ENCODE measurements at places on chromosomes 3 and 15.

- DNase-seq = no peak
These were observed 23.1 kb upstream of the MBNL1 start for GRCh38 chr3:152245498-152246170.

GRCh38 chr3:73319179-73319769 lies 257.8 kb downstream of the EBLN2 start:
- DNase-seq = peak; percentile 17

- DNase-seq = peak; percentile 28
These were observed 558 bp downstream of the DTWD1 start for GRCh38 chr15:49621401-49621811.

- DNase-seq = no peak
These were observed 19.5 kb downstream of the TBL1XR1 start for GRCh38 chr3:177177749-177178221.

- DNase-seq = no peak
These were observed 1.0 kb upstream of the RAB8B start for GRCh38 chr15:63188247-63188925.

GRCh38 chr3:135452881-135453280 lies 512.6 kb upstream of the PPP2R3A start:
- no peak for DNase-seq

GRCh38 chr3:182837855-182838454 lies 44.7 kb downstream of the ATP11B start:
- peak; percentile 16 for DNase-seq

GRCh38 chr15:77118882-77119321 lies 48.0 kb upstream of the TSPAN3 start:
- DNase-seq = peak; percentile 88

DNA sequence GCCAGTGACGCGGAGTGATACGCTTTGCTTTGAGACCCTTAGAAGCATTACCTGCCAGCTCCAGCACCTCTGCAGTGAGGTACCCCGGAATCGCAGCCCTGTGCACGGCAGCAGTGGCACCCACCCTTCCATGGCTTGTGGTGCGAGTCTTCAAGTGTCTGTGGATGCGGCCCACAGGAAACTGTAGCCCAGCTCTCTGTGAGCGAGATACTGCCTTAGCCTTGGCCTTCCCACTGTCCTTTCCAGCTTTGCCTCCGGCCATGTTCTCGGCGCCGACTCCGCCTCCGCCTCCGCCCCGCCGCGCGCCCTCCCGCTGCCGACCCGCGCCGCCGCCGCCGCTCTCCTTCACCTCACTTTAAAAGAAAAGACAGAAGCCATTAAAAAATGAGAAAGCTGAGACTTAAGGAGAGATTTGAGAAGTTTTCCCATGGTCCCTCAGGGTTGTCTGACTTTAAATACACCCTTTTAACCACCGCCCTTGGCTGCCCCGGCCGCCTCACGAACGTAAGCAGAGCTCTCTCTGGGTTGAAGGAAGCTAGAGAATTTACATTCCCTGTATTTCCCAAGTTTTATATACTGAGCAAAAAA lies 78.5 kb upstream of the FAM174B start:
- peak; percentile 71 for DNase-seq

DNA sequence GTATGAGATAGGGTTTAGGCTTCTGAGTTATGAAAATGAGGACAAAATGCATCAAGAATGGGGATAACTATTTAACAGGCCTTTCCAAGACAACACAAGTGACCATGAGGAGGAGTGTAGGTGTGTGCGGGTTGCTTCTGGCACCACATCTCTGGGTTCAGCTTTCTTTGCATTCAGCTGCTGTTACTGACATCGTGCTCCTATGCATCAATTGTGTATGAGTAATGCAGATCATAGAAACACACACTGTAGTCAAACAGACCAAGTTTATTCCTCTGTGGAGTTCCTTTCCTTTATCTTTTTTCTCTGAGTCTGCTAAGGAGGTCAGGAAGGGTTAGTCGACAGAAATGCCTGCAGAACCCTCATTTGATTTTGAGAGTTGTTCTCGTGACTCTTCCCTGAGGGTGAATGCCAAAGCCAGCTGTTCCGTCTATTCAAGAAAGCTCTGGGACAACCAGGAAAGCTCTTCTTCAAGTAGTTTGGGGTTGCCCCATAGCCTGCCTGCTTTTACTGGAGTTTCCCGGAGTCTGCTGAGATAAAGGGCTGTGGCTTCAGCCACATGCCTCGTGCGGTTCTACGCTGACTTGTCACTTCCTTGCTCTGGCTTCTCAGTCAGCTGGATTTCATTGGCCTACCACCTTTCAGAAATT lies 136.7 kb upstream of the TLE3 start:
- peak; percentile 53 for DNase-seq

- no peak for DNase-seq
These were observed 11.9 kb downstream of the BCL6 start for GRCh38 chr3:187733371-187733770.

- peak; percentile 2 for DNase-seq
These were observed 205.0 kb downstream of the ZIC1 start for GRCh38 chr3:147614210-147614609.

DNA sequence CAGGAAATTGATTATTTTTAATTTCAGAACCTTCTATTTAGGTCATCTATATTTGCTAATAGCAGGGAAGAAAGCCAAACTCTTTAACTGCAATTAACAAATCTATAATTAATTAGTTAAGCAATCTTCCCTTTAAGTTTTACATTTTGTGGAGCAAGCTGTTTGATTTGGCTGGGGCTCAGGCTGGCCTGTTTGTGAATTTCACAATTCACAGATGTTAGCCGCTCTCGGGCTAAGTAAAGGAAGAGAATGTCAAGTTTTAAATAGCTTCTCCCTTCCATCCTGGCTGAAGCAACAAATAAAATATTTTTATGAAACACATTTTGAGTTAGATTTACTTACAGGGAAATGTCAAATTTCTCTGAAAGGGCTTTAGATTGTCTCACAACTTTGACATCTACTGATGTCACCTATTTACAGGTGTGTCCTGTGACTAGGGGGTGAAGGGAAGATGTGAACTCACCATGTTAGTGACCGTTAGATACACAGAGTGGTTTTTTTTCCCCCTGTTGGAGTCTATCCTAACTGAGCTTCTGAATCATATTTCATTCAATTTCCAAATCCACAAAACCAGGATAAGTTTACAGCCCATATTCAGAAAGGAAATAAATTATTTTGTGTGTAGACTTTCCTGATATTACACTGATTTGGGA lies 1.3 kb upstream of the TP63 start:
- peak; percentile 37 for DNase-seq

Measured in tongue (tissue), 3 donors.